Left forelimb (tissue), 1 donor: ENCODE measurements at places on chromosomes 16 and 17.

DNA sequence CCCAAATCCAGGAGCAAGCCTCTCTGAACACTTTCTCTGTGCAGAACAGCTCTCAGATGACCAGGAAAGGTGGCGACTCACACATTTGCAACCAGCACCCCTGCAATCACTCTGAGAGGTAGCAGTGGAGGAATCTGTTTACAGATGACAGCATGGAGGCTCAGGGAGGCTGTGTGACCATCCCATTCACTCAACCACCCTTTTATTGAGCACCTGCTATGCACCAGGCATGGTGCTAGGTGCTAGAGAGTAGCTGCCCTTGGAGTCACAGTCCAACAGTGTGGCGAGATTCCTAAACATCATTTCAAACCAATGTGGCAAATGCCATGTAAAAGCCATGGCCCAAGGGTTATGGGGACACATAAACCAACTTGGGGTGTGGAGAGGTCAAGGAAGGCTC lies 1.5 kb upstream of the ITGB4 start:
- no peak for DNase-seq

GRCh38 chr17:539066-539465 lies 175.6 kb downstream of the VPS53 start:
- DNase-seq = no peak

DNA sequence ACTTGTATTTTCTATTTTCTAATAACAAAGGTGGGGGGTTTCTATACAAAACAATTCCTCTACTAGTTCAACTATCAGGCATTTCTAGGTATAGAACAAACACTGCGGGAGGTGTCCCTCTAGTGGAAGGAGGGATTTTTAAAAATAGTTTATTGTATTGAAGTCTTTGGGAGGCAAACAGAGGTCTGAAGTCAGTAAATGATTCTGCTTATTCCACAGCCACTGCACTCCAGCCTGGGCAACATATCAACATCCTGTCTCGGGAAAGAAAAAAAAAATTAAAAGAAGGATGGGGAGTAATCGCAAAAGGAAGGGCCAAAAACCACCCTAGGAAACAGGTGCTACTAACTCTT lies 648 bp upstream of the ERCC4 start:
- no peak for DNase-seq

GRCh38 chr17:51463353-51463752 lies 203.0 kb downstream of the UTP18 start:
- DNase-seq = no peak

GRCh38 chr16:50864386-50864785 lies 122.5 kb downstream of the CYLD start:
- DNase-seq = no peak

DNA sequence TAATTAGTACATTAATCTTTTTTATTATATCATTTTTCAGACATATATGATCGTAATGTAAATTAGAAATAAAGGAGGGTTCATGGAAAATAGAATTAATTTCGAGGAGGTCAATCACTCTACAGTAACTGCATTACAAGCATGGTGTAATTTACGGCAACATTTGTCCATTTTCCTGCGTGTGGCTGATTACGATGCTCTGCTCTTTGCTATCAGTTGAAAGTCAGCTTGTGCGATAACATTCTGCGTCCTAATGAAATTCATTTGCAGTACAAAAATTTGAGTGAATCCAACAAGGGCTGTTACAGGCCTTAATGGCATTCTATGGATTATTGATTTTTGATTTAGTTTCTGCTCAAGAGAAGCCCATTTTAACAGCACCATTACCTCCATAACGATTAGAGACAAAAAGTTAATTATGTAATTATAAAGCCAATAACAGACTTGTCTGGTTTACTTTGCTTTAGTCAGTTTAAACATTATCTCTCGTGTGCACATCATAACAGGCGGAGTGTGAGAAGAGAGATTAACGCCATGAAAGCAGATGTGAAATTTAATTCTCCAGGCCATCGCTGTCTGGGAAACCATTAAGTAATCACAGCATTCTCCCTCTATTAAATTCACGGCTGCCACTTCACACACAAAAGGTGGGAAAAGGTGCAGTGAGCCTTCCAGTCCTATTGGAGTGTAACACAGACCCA lies 256.4 kb upstream of the IRX3 start:
- no peak for DNase-seq

DNA sequence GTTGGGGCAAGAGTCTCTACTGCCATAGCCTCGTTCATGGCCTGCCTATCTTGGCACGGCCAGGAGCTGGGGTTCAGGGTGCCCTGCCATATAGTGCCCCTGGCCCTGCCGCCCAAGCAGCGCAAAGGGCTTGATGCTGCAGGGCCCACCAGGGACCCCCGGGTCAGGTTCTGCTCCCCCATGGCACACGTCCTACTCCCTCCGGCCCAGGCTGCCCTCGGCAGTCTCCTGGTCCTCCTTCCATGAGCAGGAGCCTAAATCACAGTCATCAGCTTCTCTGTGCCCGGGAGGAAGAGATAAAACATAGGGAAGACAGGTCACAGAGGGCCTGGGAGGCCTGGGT lies 55.9 kb upstream of the MTSS2 start:
- DNase-seq = no peak

- no peak for DNase-seq
These were observed 584 bp downstream of the PHOSPHO1 start for GRCh38 chr17:49229805-49230600.

- DNase-seq = no peak
These were observed 269 bp upstream of the ZSCAN10 start for GRCh38 chr16:3099395-3099731.

DNA sequence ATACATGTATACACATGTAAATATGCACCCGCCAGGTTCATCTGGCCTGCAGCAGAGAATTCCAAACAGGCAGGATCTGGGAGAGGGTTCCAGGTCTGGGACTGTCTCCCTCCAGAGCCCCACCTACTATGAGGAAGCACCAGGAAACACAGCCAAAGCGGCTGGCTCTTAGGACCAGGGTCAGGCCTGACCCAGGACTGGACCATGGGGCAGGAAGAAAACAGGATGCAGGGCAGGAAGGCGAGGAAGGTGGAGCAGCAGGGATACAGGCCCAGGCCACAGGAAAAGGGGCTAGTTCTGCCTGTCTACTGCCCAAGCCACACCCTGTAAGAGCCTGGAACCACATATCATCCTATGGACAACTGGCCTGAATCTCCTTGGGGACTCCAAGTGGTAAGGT lies 2.2 kb downstream of the HID1 start:
- DNase-seq = no peak

DNA sequence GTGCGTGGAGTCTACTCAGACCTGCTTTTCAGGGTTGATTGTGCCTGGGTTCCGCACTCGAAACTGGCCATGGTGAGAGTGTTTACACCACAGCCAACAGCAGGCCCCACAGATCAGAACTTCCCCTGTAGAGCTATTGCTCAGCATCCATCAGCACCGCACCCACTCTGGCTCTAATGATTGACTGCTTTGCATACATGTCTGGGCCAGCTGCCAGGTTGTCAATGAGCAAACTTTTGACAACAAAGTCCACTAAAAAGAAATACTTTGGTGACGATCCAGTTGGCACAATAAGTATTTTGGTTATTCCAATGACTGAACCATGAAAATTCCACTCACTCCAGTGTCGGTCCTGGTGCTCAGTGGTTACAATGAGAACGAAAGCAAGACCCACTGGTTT lies 190.7 kb downstream of the FOXL1 start:
- DNase-seq = no peak

DNA sequence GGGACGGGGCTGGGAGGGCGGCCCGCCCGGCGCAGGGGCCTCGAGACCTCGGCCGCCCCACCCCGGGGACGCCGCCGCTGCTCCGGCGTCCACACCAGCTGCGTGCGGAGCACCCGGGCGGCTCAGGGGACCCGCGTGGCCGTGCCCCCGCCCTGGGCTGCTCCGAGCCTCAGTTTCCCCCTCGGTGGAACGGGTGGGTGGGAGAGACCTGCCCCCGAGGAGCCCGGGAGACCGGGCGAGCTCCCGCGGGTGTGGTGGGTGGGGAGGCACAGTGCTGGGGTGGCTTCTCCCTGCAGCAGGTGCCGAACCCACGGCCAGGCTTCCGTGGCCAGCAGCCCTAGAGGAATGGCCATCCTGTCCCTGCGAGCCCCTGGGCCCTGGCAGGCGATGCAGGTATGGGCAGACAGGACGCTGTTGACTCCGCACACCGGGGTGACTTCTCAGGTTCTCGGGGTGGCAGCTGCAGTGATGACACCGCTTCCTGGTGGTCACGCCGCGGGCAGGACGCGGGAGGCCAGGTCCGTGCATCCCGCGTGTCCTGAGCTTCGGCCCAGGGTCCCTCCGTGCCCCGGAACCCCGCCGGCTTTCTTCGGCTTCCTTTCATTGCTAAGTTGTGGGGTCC lies 677 bp downstream of the DEF8 start:
- no peak for DNase-seq

GRCh38 chr17:49285716-49286115 lies 55.1 kb upstream of the PHOSPHO1 start:
- no peak for DNase-seq

DNA sequence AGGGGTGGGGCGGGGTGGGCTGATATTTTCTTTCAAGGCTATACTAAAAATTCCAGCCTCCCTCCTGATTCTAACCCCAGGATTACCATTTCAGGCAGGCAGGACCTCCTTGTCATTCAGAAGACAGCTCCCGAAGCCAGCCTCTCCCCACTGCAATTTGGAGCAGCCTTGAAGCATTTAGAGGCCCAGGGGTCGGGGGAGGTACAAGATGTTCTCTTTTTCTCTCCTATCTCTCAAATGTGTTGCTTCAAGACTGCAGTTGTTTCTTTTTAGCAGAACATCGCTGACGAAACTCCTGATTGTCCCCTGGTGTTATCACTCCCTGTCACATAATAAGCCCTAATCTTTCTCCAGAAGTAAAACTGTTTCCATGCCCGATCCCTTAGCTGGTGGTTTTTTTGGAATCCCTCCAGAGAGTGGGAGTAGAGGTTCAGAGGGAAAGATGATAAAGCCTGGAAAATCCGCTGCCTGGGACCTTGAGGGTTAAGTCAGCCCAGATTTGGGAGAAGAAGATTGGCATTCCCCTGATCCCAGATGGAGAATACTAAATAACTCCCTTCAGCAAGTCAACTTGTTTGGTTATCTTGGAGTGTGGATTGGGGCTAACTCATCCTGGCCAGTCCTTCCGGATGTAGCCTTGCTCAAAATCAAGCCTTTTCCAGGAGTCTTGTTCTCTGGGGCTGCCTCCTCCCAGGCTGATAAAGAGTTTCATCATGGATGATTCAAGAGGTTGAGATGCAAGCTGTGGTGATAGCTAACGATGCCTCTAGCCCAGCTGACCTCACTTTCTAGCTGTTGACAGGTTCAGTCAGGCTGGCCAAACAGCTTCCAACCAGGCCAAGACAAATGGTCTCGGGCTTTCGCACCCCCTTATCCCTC lies 71.3 kb downstream of the SOX9 start:
- no peak for DNase-seq

- no peak for DNase-seq
These were observed 9.4 kb downstream of the CTRL start for GRCh38 chr16:67922221-67922620.

- DNase-seq = no peak
These were observed 242.0 kb downstream of the FTO start for GRCh38 chr16:53945996-53946395.

DNA sequence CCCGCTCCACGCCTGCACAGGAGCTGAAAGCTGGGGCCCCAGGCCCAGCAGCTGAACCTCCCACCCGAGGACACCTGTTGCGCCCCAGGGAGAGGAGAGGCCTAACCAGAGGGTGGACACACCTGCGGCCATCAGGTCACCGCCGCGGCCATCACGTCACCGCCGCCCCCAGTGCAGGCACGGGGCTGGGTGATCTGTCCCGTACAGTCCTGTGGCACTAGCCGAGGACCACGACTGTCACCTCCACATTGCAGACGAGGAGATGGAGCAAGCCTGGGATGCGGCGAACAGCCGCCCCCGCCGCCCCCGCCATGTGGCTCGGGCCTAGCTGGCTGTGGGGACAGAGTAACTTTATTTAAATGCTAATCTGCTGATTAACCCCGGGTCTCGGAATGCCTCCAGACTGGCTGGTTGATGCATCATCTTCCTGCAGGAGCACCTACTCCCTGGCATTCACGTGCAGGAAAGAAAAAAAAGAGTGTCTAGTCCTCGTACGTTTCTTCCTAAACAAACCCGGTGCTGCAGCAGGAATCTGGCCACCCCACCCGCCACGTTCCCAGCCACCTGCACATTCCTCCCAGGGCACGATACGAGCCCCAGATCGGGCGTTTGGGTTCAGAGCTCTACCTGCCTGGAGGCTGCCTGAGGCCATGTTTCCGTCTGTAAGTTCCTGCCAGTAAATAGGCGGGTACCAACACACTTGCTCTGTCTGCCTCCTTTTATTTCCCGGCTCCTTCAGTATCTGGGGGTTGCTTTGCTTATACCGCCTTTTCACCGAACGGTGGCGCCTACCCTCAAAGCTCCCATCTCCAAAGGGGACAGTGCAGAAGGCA lies 29.9 kb downstream of the PIEZO1 start:
- no peak for DNase-seq

GRCh38 chr16:70713824-70714223 lies 28.0 kb upstream of the MTSS2 start:
- DNase-seq = no peak

GRCh38 chr17:71699907-71700306 lies 420.9 kb upstream of the SOX9 start:
- no peak for DNase-seq

DNA sequence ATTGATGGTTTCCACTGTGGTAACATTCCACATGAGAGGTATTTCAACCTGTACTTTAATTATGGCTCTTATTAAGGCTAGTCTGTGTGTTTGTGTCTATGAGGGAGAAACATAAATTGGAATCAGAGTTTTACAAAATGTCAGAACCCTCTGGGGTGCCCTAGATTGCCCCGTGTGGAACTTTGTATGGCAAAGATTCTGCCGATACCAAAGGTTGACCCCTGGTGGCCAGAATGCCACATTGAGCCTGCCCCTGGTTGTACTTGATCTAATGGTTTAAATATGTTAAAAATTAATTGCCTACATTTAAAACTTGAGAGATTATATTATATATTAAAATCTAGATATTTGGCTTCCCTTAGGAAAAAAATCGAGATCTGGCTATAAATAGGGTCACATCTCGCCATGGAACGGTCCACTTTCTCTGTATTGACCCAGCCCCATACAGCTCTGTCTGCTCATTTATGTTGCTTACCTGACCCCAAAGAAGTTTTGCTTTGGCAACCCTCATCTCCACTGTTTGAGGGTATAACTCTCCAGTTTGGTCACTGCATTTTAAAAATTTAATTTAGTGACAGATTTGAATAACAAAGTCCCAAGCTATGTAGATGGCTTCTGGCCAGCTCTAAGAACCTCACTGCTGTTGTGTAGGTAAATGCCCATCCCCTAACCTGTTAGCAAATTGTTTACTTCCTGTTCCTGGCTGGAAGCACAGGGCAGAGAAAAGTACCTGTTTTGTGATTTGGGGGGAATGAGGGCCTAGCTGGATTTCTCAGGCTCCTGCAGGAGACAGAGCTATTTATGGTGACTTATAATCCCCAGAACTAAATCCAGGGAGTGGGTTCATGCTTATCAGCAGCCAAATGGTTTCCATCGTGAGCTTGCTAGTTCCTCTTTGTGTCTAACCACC lies 95.0 kb downstream of the PLCG2 start:
- DNase-seq = no peak

GRCh38 chr16:73315645-73316044 lies 267.7 kb upstream of the ZFHX3 start:
- DNase-seq = no peak

- DNase-seq = no peak
These were observed 421.5 kb downstream of the SOX9 start for GRCh38 chr17:72542317-72542716.

GRCh38 chr17:8003594-8004181 lies 1.3 kb downstream of the GUCY2D start:
- DNase-seq = no peak
